ENCODE measurements at places on chromosomes 4 and X. TPM values are rescaled to one million over a fixed set of nuclear protein-coding genes. Genes with fewer than 3 reads are reported as not detected.

- H3K4me3 ChIP-seq, result no peak overlapping the region
- no peak for DNase-seq
- H3K27me3 ChIP-seq, result no peaks in the 10 kb centered on the region
- no peak overlapping the region for H3K27ac ChIP-seq
- H3K36me3 ChIP-seq, result no peaks in the 10 kb centered on the region
These were observed 92.1 kb downstream of the SCD5 start for GRCh38 chr4:82706349-82707000.

GRCh38 chr4:149997881-149998421 lies 80.3 kb upstream of the DCLK2 start:
- H3K4me1 ChIP-seq, result no peaks in the 10 kb centered on the region
- no peak for DNase-seq
- no peaks in the 10 kb centered on the region for H3K36me3 ChIP-seq
- H3K4me3 ChIP-seq, result no peak overlapping the region
- no peaks in the 10 kb centered on the region for H3K27me3 ChIP-seq

DNA sequence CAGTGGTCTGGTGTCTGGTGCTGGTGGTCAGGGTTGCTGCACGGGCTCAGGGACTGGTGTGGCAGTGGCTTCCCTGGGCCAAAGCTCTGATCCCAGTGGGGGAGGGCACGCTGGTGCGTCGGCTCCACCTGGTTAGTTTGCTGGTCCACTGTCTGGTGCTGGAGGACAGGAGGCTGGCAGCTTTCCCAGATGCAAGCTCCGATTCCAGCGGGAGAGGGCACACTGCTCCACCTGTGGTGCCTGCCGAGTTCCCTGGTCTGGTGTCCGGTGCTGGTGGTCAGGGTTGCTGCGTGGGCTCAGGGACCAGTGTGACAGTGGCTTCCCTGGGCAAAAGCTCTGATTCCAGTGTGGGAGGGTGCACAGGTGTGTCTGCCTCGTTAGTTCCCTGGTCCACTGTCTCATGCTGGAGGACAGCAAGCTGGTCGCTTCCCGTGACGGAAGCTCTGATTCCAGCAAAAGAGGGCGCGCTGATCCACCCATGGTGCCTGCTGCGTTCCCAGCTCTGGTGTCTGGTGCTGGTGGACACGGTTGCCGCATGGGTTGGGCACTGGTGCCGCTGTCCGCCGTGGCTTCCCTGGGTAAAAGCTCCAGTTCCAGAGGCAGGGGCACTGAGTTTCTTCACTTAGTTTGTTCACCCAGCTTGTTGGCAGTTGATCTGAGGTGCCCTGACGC lies 5.8 kb downstream of the VMA21 start:
- H3K4me1 ChIP-seq, result no peaks in the 10 kb centered on the region
- peaks cover 18% of the 10 kb centered on the region for H3K36me3 ChIP-seq

DNA sequence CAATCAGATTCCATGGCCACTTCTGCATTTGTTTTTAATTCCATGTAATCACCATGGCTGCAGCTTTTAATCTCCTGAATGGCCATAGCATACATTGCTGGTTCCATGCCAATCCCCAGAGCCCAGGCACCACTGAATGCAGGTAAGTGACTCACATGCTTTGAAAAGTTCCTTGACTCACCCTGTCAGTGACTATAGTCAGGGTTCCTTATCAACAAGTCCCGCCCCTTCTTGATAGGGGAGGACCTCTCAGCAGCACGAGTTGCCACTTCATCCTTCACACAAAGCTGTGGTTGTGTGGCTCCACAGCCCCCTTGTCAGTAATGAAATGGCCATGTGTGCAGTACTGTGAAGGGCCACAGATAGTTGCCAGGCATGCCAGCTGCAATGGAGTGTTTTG lies 516.6 kb downstream of the PPARGC1A start:
- peak overlapping the region; percentile 67 for H3K27ac ChIP-seq
- H3K27me3 ChIP-seq, result no peaks in the 10 kb centered on the region
- no peak for DNase-seq
- no peaks in the 10 kb centered on the region for H3K36me3 ChIP-seq

DNA sequence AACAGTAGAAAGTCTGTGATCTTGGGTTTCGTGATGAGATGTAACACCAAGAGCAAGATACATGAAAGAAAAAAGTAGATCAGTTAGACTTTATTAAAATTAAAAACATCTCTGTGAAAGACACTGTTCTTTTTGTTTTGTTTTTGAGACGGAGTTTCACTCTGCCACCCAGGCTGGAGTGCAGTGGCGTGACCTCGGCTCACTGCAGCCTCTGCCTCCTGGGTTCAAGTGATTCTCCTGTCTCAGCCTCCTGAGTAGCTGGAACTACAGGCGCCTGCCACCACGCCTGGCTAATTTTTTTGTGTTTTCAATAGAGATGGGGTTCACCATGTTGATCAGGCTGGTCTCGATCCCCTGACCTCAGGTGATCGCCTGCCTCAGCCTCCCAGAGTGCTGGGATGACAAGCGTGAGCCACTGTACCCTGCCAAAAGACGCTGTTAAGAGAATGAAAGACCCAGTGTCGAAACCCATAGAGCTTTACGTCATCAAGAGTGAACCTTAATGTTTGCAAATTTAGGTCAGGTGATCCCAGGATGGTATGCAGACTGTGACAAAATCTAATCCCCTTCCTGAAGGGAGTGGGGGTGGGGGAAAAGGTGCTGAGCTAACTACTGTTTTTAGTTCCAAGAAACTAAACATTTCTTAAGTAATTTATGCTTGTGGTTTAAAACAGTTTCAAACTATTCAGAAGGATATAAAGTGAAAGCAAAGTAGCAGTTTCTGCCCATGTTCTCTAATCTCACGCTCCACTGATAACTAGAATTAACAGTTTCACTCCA lies 8.0 kb downstream of the OFD1 start:
- H3K27me3 ChIP-seq, result no peaks in the 10 kb centered on the region
- DNase-seq, result no peak
- H3K36me3 ChIP-seq, result peaks cover 5% of the 10 kb centered on the region
- H3K4me1 ChIP-seq, result no peaks in the 10 kb centered on the region
- H3K4me3 ChIP-seq, result no peak overlapping the region

DNA sequence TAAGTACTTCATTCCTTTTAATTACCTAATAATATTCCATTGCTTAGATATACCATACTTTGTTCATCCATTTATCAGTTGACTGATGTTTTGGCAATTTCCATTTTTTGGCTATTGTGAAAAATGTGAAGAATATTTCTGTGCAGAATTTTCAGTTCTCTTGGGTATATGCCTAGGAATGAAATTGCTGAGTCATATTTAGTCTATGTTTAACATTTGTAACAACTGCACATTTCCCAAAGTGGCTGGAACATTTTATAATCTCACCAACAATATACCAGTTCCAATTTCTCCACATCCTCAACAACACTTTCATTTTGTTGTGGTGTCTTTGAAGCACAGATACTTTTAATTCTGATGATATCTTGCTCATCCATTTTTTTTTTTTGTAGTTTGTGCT lies 215.5 kb downstream of the PDGFC start:
- H3K36me3 ChIP-seq, result no peaks in the 10 kb centered on the region
- H3K27ac ChIP-seq, result no peak overlapping the region
- H3K27me3 ChIP-seq, result no peaks in the 10 kb centered on the region
- DNase-seq, result no peak
- no peak overlapping the region for H3K4me3 ChIP-seq
- no peaks in the 10 kb centered on the region for H3K4me1 ChIP-seq

DNA sequence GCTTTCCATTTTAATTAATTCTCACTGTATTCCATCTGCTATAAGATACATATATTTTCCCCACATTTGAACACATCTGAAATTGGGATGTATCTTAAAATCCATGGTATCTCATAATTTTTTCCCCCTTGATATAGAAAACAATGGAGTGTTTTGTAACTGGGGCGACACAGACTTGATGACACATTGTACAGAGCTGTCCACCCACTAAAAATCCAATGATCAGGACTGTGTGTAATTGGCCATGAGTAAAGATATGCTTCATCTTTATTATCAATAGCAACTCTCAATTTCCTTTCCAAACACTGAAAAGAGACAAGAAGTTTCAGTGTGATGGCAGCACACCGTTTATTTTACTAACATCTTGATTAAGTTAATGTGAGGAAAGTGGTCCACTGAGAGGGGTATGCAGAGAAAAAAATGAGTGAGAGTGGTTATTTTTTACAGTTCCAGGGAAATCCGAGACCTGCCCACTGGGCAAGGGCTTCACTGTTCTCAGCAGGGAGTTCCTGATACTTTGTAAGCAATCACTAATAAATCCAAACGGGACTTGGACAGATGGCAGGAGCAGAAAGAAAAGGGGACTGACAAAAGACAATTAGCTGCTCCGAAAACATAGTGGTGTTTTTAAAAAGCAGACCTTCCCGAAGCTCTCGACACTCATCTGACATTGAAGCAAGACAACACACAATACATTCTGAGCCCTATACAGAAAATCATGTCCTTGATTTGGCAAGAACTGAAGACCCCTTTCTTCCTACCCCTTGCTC lies 149.4 kb downstream of the TSPAN5 start:
- no peaks in the 10 kb centered on the region for H3K36me3 ChIP-seq
- H3K27me3 ChIP-seq, result no peaks in the 10 kb centered on the region
- DNase-seq, result no peak
- H3K4me1 ChIP-seq, result no peaks in the 10 kb centered on the region
- H3K27ac ChIP-seq, result no peak overlapping the region

GRCh38 chrX:53319614-53320542 lies 38.5 kb upstream of the IQSEC2 start:
- peak overlapping the region; percentile 37 for H3K4me3 ChIP-seq
- H3K27ac ChIP-seq, result no peak overlapping the region
- H3K4me1 ChIP-seq, result peaks cover 11% of the 10 kb centered on the region
- H3K36me3 ChIP-seq, result no peaks in the 10 kb centered on the region
- peaks cover 43% of the 10 kb centered on the region for H3K27me3 ChIP-seq
- DNase-seq, result no peak

VCX3A gene
- total RNA-seq, result not detected

ADGRG4 gene
- not detected for total RNA-seq

HMX1 gene
- total RNA-seq, result not detected

DUX4 gene
- not detected for total RNA-seq

ADAMTS3 gene
- total RNA-seq, result 3.1 TPM

STOX2 gene
- 14.3 TPM for total RNA-seq

All from left lung (tissue), 14 donors.